ENCODE measurements at places on chromosomes 3 and 15.

DNA sequence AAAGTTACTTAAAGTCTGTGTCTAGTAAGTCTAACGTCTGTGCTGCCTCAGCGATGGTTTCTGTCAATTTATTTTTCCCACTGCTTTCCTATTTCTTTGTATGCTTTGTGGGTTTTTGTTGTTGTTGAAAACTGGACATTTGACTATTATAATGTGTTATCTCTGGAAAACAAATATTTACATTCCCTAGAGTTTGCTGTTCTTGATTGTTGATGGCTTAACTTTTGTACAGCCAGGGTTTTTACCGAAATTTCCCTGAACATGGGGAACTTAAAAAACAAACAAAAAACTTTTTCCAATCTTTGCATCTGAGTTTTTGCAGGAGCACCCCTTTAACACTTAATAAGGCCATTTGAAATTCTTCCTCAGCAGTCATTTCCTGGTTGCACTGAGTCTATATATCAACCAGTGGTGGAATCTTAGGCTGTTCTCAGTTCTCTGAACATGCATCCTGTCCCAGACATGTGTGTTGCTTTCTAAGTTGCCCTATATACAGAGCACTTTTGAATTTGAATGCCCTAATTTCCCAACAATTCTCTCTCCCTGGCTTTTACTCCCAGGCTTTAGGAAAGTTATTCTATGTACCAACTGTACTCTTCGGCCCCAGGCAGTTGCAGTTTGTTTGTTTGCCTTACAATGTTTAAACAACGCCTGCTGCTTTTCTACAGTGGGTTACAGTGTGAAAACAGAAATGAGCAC, 11.8 kb upstream of the PIAS1 start:
- DNase-seq, result no peak

DNA sequence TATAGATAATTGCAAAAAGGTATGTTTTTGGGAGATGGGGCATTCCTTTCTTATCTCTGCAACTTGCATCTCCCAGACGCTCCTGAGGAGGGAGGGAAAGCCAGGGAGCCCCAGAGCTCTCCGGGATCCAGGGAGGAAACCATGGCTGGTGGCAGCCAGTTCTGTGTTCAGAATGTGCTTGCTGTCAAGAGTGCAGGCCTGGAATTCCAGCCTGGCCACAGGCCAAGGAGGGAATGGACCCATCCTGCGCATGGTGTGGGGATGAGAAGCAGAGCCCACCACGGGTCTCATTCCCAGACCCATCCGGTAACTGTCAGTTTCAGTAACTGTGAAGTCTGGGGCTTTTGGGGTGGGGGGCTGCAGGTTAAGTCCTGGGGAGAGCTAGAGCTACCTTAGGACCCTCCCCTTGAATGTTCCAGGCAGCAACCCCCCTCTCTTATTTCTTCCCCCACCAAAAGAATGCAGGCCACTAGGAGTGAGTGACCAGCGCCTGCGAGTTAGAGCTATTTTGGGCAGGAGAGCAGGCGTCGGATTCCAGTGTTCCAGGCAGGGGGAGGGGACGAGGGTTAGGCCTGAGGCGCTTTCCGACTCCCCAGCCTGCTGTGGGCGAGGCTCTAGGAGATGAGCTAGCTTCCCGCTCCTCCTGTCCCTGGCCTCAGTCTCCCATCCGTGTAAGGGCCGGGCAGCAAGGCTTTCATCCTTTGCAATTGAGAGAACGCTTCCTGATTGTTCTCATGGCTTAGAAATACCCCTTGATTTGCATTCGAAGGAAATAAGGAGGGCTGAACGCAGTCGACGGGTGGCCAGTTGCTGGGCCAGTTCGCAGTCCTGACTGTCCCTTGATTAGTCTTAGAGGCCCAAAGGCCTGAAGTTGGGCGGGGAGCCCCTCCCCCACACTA, 781 bp upstream of the DAG1 start:
- no peak for DNase-seq

DNA sequence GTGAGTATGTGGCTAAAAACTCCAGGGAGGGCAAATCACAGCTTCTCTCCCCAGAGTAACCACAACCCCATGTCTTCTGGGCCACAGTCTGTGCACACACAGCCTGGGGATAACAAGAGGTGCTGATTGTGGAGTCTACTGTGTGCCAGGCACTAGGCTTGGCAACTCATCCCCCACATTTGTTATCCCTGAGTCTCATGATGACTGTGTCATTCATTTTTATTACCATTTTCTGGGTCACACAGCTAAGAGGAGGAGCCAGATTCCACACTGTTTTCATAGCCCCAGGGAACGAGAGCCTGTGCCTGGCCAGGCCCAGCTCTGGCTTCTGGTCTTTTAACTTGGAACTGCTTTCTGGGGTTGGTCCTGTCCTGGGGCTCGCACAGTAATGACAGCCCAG, 34.5 kb downstream of the ESYT3 start:
- DNase-seq, result no peak

- DNase-seq, result no peak
These were observed 99.7 kb downstream of the RARB start for GRCh38 chr3:25527801-25528200.

DNA sequence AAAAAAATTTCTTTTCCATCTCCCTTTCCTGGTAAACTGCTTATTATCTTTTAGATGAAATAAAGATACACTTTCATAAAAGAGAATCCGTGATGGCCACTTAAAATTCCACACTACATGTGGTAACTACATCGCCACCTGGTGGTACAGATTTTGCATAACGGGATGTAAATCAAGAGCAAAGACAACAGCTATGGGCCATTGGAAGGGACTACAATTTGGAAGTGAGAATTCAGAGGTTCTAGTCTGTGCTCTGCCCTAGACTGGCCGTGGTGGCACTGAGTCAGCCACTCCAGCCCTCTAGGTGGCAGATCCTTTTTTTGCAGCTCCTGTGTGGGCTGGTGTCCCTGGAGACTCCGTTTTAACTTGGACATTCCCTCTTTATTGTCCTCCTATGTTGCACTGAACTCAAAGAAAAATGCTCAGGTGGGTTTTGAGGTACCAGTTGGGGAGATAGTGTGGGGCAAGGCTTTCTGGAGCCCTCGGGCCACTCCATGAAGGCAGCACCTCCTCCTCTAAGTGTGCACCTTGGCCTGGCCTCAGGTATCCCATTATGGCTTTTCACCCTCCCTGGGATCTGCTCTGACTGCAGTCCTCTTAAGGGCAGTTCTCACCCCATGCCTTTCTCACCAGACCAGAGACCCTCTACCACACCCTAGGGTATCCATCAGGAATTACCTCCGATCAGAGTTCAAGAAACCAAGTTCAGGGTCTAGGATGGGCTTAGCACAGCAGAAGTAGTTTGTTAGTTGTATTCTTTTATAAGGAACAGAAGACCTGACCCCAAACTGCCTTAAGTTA, 54.9 kb downstream of the SPSB4 start:
- peak; percentile 56 for DNase-seq

GRCh38 chr3:131914090-131914691, 120.6 kb downstream of the CPNE4 start:
- DNase-seq, result no peak

DNA sequence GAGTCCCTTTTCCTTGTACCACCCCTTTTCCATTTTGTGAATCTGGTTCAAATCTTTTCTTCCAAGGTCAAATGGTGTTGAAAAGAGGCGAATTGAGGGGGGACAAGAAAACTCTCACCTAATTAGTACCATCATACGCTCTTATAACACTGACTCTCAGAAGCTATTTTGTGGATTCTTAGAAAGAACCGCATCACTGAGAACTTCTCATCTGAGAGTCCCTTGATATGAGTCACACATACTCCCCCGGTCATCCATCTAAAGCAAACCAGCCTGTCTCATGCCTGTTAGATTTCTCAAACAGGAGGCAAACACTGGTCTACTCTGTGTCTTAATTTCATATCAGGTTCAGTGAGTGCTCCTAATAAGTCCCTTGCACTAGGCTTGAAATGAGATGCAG, 76.5 kb upstream of the SPRED1 start:
- peak; percentile 52 for DNase-seq

All from skeletal muscle cell (primary cell).